Tibial nerve (tissue), 4 donors: ENCODE measurements at places on chromosomes 1 and 21. TPM values are rescaled to one million over a fixed set of nuclear protein-coding genes. Genes with fewer than 3 reads are reported as not detected.

DNA sequence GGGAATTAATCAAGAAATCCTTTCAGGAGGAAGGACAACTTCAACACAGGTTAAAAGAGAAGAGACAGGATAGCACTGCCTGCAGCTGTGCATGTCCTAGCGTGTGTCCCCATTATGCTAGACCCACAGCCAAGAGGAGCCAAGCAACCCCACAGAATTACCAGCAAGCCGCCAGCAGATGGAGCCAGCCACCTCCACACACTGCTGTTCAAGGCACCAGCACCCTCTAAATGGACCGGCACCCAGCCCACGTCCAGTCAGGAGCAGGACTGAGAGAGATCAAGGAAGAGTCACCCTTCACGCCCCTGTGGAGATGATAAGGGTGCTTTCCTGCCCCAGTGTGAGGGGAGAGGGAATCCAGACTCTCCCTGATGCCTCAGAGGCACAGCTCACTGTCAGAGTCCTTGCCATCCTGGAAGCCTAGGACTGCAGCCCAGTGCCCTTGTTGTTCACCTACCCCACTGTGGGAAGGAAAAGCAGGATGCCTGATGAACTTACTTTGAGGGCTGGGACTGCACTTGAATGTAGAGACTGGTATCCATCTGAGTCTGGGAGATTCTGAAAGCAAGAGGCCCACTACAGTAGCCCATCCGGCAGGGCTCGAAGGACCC, 37.1 kb upstream of the CTTNBP2NL start:
- DNase-seq: peak; percentile 88

DNA sequence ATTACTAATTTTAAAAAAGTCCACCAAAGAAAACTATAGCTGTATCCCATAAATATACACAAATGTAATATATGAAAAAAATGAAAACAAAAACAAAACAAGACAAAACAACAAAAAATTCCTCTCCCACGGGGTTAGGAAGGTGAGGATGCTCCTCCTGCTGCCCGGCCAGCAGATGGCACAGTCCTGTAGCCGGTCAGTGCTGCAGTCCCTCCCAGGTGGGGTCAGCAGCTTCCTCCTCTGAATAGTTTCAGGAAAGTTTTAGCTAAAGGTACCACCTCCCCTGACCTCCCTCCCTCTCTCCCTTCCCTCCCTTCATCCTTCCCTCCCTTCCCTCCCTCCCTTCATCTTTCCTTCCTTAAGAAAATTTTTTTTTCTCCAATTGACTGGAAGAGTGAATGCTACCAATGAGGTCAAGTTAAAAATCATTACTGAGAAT, 67.8 kb upstream of the BCL10 start:
- no peak for DNase-seq

DNA sequence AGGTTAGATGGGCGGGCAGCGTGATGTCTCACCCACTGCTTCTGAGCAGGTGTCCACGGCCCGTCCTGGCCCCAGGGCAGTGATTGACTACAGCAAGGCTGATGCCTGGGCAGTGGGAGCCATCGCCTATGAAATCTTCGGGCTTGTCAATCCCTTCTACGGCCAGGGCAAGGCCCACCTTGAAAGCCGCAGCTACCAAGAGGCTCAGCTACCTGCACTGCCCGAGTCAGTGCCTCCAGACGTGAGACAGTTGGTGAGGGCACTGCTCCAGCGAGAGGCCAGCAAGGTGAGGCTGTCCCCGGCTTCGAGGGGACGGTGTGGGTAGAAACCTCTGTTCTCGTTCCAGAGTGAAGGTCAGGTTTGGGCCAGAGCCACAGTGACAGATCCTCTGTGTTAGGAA, 12.2 kb downstream of the DDOST start:
- DNase-seq: no peak

CHTOP gene
- 55.5 TPM for total RNA-seq

DNA sequence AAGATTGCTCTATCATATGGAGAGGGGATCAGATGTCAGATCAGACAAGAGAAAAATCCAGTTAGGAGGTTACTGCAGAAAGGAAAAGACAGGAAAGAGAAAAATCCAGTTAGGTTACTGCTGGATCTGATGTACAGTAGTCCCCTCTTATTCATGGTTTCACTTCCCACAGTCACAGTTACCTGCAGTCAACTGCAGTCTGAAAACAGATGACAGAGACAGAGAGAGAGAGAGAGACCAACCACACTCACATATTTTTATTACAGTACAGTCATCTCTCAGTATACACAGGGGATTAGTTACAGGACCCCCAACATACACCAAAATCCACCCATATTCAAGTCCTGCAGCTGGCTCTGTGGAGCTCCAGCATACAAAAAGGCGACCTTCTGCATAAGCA, 29.3 kb downstream of the NUP133 start:
- DNase-seq: no peak

DNA sequence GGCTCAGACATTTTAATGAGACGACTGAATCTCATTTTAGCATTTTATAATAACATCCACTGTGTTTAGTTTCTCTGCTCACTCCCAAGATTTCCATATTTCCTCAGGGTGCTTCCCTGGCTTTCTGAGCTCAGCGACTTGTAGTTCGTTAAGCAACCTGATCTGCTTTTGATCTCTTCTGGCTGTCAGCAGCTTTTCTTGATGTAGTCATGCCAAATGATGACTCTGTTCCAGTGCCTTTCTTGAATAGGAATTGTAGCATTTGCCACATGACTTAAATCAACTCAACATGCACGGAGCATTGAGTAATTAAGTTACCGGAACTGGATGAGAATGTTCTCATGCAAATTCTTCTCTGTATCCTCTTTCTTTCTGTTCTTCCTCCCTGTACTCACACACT, 246.1 kb downstream of the FMN2 start:
- peak; percentile 38 for DNase-seq

DNA sequence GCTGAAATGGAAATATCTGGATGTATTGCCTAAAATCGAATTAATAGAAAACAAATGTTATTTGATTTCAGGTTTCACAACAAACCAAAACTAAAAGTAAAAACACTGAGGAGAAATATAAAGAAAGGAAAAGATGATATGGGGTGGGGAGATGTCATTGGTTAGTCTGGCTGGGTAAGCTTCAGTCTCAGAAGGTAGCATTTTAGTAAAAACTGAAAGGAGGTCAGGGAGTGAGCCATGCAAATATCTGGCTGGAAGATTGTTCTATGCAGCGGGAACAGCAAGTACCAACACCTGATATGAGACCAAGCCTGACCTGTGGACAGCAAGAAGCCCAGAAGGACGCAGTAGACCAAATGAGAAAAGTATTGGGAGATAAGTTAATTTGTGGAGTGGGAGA, 264.6 kb downstream of the LRRC40 start:
- DNase-seq: no peak

ADAMTS5 gene
- 18.2 TPM for total RNA-seq

- no peak for DNase-seq
Measured at GRCh38 chr1:208531003-208531750, 287.0 kb upstream of the PLXNA2 start.

GRCh38 chr21:28142697-28143096, 850.0 kb downstream of the LTN1 start:
- DNase-seq: no peak

DNA sequence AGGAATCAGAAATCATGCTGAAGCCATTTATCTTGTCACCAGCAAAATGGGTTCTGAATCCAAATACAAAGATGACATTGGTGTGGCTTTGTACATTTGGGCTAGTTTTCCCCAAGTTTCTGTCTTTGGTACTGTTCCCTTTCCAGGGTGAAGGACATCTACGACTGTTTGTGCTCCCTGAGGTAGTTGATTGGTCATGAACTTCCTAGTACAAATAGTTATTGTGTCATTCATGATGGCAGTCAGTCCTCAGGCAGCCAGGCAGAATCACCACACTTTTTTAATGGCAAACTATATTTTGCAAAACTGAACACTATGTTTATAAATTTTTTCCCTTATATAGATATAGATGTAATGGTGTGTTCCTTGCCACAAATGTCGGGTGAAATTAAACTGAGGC, 46.0 kb downstream of the CEP350 start:
- no peak for DNase-seq

KRTAP19-3 gene
- not detected for total RNA-seq
